Karpas-422 (cell line): ENCODE measurements at places on chromosomes 6 and 20. TPM values are rescaled to one million over a fixed set of nuclear protein-coding genes. Genes with fewer than 3 reads are reported as not detected.
A peak's percentile ranks its signal among the peaks of the same experiment; 100 is the strongest.

GRCh38 chr6:13248994-13249393 is 79.3 kb downstream of the TBC1D7 start:
- H3K36me3 ChIP-seq, result no peaks in the 10 kb centered on the region
- no peaks in the 10 kb centered on the region for H3K4me1 ChIP-seq
- H3K27me3 ChIP-seq, result no peaks in the 10 kb centered on the region
- DNase-seq, result no peak

GRCh38 chr6:42704251-42704936 is 18.0 kb downstream of the PRPH2 start:
- H3K4me3 ChIP-seq, result no peak overlapping the region
- H3K27ac ChIP-seq, result no peak overlapping the region
- DNase-seq, result no peak
- H3K27me3 ChIP-seq, result no peaks in the 10 kb centered on the region
- H3K36me3 ChIP-seq, result no peaks in the 10 kb centered on the region; the same call in 1 of the 2 replicates

DNA sequence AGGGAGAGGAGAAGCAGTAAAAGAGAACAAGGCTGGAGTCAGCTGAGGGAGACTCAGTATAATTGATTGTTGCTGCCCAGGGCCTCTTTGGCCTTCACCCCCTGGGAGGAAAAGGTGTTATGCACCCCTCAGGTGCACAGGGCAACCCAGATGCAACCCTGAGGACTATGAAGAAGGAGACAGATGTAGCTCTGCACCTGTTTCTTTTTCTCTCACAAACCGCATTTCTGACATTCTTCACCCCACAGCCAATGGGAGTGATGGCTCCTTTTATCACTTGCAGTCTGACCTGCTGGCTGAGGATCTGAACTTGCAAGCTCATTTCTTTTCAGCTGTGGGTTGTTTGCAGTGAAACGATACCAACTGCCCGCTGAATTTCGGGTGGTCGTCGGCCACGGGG is 64.1 kb upstream of the F13A1 start:
- H3K36me3 ChIP-seq, result no peaks in the 10 kb centered on the region
- H3K4me3 ChIP-seq, result no peak overlapping the region
- H3K4me1 ChIP-seq, result peaks cover 21% of the 10 kb centered on the region
- DNase-seq, result no peak
- H3K27ac ChIP-seq, result no peak overlapping the region
- H3K27me3 ChIP-seq, result no peaks in the 10 kb centered on the region; the same call in 1 of the 2 replicates

GRCh38 chr20:50218987-50219435 is 28.4 kb downstream of the CEBPB start:
- DNase-seq, result no peak
- H3K4me1 ChIP-seq, result no peaks in the 10 kb centered on the region
- no peak overlapping the region for H3K4me3 ChIP-seq
- H3K36me3 ChIP-seq, result no peaks in the 10 kb centered on the region
- no peak overlapping the region for H3K27ac ChIP-seq

GRCh38 chr6:84763003-84763885 is 1.2 kb downstream of the TBX18 start:
- no peaks in the 10 kb centered on the region for H3K27me3 ChIP-seq
- no peak overlapping the region for H3K4me3 ChIP-seq
- DNase-seq, result no peak
- no peak overlapping the region for H3K27ac ChIP-seq
- no peaks in the 10 kb centered on the region for H3K36me3 ChIP-seq

DNA sequence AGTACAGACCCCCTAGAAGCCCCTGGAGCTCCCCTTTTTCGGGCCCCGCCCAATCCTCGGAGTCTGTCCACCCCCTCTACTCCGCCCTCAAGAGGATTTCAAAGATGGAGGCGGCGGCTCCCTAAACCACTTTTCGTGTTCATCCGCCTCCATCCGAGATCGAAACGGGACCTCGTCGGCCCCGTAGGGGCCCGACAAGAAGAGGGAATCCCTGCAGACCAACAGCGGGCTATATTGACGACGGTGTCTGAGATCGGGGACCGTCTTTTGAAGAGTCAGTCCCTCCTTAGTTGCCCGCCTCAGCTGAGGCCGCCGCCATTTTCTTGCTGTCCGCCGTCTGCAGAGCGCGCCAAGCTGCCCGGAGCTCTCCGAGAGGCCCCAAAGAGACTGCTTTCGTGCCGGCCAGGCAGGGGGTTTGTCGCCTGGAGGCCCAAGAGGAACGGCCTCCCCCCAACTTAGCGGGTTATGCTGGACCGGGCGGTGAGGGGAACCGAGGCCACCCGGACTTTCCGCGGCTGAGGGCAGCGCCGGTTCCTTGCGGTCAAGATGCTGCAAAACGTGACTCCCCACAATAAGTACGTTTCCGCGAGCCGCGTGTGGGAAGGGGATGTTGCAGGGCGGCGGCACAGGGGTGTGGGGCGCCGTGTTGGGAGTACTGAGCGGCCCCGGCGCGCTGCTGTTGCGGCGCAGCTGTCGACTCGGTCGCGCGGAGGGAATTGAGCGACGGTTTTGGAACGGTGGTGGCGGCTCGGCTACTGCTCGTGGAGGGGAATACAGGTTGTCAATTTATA is 4.2 kb downstream of the BRD2 start:
- H3K27me3 ChIP-seq, result no peaks in the 10 kb centered on the region
- DNase-seq, result no peak
- peak overlapping the region; percentile 90 for H3K27ac ChIP-seq
- peaks cover 58% of the 10 kb centered on the region for H3K36me3 ChIP-seq
- H3K4me1 ChIP-seq, result peaks cover 59% of the 10 kb centered on the region

The SLC24A3 gene
- not detected in 2 replicates for total RNA-seq

The SLCO4A1 gene
- total RNA-seq, result 0.72 TPM in 1 of 2 replicates, not detected in the other

The TRIM10 gene
- not detected in 2 replicates for total RNA-seq

The CEP57L1 gene
- 16.6 and 28.2 TPM in 2 replicates for total RNA-seq

The THEMIS gene
- not detected in 2 replicates for total RNA-seq

The RNF182 gene
- not detected in 2 replicates for total RNA-seq
